Mesendoderm (in vitro differentiated cells): ENCODE measurements at places on chromosomes 2 and 18.

DNA sequence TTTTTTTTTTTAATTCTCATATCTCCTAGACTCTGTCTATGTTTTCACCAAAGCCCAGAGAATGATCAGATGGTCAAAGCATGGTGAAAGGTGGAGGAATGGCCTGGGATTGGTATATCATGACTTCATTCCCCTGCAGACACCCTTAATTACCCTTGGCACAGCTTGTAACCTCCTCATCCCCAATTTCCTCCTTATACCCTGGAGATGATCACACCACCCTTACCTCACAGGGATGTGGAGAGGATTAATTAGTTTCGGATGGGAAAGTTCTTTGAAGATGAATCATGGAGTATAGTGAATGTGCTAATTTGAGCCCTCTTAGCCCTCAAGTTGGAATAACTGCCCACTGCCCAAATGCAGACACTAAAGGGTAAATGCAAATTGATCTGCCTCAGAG is 138.0 kb upstream of the LYPD6 start:
- DNase-seq = peak; percentile 41

GRCh38 chr2:101415884-101416283 is 28.6 kb upstream of the CREG2 start:
- no peak for DNase-seq

DNA sequence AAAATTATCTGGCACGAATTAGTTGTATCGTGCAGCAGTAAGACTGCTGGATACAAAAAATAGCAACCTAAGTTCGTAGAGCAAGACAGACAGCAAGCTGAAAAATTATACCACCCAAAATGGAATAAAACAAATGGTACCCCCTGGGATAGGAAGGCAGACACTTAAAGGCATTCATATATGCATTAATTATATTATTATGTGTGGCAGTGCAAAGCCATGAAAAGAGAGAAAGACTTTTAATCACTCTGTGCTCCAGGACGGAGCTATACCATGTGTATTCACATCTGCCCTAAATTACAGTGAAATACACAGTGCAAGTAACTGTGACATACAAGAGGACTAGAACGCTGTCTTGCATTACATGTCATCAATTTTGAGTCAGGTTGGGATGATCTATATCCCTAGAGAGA is 235.9 kb downstream of the GULP1 start:
- DNase-seq = no peak

DNA sequence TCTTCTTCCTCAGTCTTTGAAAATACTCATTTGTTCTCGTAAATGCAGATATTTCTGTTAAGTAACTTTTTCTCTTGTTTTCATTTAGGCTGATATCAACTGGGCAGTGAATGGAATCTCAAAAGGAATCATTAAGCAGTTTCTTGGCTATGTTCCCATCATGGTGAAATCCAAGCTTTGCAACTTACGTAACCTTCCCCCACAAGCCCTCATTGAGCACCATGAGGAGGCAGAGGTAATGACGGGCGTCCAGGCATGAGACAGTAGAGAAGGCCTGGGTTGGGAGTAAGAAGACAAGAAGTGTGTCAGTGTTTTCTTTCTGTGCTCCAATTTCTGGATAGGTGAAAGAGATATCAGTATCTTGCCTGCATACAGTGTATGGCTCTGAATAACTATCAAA is 5.1 kb downstream of the POLR1B start:
- DNase-seq = no peak

DNA sequence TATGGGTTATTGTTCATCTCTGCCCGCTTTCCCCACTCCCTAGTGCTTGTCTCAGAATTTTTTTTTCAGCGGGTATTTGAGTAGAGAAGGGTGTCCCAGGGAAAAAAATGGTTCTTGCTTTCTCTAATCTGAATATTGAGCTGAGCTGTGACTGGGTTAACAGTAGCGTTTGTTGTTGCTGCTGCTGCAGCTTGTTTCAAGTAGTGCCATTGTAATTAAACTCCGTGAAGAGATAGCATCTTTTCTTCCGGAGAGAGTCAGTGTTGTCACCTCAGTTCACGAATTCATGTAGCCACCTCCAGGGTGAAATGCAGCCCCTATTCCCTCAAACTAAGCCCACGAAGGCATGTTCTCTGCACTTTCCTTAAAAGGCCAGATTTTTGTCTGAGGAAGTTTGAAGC is 1.5 kb upstream of the AAK1 start:
- DNase-seq = peak; percentile 88

DNA sequence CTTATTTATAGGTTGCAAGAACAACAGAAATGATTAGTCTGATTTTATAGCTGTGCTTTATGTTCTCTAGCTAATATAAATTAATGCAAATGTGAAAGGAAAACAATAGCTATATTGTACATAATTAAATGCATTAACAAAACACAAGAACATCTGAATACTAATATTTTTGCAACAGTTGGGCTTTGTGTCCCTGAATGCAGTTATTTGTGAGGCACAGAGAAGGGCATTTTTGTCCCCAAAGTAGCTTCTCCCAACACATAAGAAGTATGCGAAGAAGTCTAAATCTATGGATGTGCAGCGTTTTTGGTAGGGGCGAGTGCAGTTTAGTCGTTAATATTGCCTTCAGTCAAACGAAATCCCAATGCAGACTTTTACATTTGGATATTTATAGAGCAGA is 110.0 kb downstream of the MBP start:
- no peak for DNase-seq

DNA sequence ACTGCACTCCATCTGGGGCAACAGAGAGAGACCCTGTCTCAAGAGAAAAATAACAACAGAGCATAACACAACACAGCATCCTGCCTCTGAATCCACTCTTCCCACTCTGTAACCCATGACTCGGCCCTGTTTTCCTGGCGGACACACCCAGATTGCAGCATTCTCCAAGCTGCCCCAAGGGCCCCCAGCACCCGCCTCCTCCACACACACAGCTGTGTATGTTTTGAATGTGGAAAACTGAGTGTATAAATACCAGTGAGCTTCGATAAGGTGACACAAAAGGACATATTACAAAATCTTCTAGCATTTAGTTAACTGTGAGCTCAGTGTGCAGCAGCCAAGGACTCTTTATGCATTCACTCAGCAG is 13.0 kb downstream of the IMPA2 start:
- no peak for DNase-seq

DNA sequence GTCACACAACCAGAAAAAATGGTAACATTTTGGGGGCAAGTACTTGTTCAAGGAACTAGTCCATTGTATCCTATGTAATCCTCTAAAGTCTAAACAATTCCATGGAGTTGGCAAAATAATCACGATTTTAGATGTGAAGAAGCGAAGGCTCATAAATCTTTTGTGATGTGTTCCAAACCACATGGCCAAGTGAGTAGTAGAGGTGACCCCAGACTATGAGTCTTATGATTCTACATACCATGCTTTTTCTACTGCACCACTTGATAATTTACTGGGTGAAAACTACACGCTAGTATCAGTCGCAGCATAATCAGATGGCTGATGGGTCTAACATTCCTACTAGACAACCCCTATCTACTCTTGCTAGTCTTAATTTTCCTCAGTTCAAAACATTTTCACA is 371.4 kb downstream of the OSR1 start:
- no peak for DNase-seq

DNA sequence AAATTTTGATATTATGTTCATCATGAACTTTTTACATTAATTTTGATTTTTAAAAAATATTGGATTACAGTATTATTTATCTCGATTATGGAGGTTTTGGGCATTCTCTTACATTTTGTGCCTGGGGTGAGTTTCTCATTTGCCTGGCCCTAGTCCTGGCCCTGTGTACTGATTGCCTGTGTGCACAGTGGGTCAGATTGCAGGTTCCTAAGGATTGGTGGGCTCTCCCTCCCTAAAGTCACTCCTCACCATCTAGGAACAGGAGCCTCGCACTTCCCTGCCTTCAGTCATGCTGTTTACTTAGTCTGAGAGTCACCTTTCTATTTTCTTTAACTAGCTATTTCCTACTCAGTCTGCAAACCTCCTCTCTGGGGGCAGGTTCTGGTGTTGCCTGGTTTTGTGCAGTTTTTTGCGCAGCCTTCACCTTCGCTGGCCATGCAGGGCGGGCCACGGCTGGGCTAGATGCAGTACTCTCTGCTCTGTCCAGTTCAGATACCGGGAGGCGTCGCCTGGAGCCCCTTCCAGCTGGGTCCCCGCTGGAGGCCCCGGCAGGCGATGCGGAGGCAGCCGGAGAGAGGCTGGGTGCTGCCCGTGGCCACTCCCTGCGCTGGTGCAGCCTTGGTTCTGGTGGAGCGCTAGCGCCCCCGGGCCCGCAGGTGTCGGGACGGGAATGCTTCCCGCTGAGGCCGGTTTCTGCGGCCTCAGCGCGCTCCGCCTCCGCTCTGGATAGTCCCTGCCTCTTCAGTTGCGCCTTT is 23.3 kb upstream of the MC5R start:
- DNase-seq = peak; percentile 63

- no peak for DNase-seq
These were observed 8.7 kb upstream of the INPP1 start for GRCh38 chr2:190334479-190335224.

GRCh38 chr2:117771969-117772630 is 42.4 kb upstream of the DDX18 start:
- peak; percentile 30 for DNase-seq

DNA sequence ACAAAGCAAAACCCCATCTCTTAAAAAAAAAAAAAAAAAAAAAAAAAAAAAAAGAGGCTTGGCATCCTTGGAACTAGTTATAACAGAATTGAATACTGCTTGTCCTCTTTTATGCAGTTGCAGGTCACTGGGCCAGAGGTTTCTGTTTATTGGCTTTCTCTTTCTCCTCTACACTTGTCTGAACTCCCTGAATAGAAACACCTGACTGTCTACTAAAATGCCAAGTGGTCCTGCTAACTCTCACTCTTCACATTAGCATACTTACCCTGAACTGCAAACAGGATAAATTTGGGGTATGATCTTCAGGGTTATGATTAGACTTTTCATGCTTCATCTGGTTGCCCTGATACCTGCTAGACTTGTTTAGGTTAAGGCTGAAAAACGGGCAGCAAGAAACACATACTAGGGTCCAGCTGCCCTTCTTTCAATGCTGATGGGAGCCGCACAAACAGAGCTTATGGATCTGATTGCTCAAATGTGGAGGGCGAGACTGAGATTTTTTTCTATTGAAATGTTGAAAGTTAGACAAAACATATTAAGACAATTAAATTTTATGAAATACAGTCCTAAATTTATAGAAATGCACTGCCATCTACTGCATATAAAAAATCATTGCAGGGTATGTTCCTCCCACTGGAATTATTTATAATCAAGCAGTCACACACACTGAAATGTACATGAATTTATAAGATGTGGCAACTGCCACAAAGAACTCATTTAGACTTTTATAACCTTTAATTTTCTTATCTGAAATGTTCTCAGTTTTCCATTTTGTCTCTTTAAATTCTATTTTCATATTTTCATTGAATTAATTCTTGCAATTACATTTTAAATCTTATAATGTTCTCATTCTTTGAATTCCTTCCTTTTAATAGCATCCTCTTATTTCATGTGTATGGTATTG is 40.8 kb downstream of the GTF3C3 start:
- no peak for DNase-seq

GRCh38 chr18:74806700-74807416 is 209.2 kb downstream of the ZNF407 start:
- peak; percentile 54 for DNase-seq

- DNase-seq = no peak
These were observed 370.2 kb upstream of the LYPD1 start for GRCh38 chr2:133040170-133040569.

DNA sequence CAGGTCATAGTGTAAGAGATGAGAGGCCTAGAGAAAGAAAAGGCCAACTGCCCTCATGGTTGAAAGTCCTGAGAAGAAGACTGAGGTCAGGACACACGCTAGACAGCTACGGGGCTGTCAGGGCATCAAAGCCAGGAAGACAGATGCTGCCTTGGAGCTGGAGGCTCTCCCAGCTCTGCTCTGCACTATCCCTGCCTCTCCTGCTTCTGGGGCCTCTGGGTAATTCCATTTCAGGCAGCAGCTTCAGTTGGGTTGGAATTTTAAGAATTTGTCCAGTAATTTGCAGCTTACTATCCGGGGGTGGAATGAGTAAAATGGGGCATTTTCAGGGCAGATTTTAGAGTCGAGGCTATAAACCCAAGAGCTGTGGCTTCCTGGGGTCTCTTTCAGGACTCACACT is 76.2 kb upstream of the CTAGE1 start:
- DNase-seq = no peak

DNA sequence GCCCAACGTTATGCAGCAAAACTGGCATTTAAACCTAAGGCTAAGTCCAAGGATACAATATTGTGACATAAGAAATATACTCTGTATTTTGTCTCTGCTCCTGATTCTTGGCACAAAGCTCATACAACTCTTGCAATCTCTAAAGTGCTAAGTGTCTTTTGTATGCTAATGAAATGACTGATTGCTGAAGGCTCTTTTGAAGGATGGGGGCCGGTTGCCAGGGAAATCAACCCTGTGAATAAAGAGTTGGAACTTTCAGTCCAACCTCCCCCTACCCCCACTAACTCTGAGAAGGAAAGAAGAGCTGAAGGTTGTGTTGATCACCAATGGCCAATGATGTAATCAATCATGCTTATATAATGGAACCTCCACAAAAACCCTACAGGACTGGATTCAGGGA is 40.3 kb downstream of the SESTD1 start:
- peak; percentile 87 for DNase-seq

DNA sequence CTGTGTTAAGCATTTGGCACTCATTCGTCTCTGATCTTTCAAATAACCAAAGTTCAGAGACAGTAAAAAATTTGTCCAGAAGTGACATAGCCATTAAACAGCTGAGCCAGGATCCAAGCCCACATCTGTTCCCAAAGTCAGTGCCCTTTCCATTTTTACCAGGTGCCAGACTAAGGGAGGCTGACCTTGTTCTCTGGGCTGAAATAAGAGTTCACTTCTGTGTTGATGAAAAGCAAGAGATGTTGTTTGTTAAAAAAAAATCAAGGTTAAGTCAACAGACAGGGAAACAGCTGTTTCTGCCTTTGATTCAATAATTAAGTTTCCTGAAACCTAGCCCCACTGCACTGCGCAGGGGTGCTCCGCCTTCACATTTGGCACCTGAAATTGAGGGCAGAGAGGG is 117.1 kb downstream of the PRKRA start:
- no peak for DNase-seq

DNA sequence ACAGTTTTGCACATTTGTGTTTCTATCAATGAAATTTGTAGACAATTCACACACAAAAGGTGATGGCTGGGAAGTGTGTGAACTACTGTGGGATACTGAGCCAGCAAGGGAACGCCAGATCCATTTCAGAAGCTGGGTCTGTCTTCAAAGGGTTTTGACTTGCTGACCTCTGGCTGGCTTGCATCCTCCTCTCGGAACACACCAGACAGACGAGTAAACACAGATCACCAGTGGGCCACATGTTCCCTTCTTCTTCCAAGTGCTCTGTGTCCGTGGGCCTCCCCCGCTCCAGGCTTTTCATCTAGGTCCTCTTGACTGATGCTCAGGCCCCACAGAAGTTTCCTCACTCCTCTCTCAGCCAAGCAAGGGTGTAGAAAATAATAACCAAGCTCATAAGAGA is 122.2 kb upstream of the OSR1 start:
- no peak for DNase-seq

DNA sequence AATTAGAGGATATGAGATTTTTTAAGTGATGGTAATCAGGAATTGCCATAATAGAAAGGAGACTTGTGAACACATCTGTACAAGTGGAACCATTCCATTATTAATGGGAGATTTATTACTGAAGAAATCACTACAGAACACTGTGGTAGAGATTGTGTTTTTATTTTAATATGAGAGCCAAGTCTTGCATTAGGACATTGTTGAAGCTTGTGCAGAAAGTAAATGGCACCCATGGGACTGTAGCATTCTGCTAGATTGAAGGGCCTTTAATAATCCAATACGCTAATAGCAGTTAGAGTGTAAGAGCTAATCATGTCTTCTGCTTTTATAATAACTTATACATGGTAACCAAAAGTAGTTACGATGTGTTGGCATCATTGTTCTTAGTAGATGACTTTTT is 83.6 kb downstream of the VRK2 start:
- DNase-seq = no peak
